ENCODE measurements at places on chromosomes 6 and 20.

DNA sequence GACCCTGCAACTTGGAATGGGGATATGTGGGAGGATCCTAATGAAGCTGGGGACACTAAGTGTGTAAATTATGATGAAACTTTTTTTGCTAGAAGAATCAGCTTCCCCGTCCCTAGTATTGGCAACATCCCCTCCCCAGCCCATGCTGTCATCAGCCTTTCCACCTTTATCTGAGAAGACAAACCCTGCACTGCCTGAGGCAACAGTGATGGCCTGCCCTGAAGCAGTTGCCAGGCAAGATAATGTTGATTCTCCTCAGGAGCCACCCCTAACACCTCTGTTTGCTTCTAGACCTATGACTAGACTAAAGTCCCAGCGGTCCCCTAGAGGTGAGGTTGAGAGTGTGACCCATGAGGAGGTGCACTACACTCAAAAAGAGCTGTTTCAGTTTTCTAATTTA is 27.1 kb downstream of the MICA start:
- DNase-seq, result no peak

DNA sequence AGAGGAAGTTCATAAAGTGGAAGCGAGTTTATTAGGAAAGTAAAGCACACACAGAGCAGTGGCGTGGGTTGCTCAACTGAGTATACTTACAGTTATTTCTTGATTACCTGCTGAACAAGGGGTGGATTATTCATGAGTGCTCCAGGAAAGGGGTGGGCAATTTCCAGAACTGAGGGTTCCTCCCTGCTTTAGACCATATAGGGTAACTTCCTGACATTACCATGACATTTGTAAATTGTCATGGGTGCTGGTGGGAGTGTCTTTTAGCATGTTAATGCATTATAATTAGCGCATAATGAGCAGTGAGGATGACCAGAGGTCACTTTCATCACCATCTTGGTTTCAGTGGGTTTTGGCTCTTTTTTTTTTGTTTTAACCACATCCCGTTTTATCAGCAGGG is 29.8 kb downstream of the PDYN start:
- DNase-seq, result no peak

DNA sequence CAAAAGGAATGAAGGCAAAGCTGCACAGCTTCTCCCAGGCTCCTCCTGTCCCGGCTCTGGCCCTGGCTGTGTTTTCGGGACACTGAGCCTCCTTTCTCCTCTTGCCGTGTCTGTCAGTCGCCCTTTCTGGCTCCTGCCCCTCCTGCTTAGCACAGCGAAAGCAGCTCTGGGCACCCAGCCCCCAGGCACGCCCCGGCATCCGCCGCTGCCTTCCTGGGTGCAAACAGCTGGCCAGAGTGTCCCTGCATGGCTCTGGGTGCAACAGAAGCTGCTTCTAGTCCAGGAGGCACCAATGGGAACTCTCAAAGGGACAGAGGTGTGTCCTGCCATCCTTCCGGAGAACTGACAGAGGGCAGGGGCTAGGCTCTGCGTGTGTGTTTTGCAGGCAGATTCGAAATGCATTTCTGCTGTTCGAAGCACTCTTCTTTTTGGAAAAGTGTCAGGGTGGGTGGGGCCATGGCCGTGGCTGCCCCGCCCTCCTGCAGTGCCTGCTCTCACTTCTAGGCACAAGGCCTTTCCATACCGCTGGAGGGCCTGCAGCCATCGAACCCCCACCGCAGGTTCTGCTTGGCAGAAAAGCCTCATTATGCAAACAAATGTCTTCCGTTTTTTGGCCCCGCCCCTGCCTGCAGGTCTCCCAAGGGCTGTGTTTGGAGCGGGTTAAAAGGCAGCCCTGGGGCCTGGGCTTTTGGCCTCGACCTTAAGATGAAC is 15.5 kb downstream of the COL9A3 start:
- DNase-seq, result peak; percentile 7

GRCh38 chr20:32614772-32615171 is 29.6 kb upstream of the NOL4L start:
- DNase-seq, result no peak

DNA sequence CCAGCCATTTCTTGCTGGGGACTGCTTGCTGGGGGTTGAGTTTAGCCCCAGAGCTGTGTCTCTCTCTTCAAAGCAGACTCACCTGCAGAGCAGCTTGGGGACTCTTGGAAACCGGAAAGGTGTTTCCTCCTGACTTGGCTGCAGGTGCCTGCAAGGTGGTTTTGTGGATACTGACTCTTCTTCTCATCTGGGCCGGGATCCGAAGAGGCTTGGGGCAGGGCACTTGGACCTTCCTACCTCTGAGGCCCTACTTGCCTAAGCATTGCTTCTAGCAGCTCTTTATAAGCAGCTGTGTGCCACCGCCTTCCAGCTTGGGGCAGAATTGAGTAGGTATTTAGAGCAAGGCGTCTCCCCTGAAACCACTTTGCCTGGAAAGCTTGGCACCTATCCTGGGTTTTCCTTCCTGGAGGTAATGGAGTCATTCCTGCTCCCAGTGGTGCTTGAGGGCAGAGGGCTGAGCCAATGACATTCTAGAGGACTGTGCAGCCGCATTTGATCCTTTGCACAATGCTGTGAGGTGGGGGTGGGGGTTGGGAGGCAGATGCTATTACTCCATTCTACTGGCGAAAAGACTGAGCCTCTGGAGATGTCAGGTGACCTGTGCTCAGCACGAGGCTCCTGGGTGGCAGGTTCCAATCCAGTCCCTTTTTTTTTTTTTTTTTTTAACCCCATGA is 3.4 kb upstream of the CTSZ start:
- no peak for DNase-seq

DNA sequence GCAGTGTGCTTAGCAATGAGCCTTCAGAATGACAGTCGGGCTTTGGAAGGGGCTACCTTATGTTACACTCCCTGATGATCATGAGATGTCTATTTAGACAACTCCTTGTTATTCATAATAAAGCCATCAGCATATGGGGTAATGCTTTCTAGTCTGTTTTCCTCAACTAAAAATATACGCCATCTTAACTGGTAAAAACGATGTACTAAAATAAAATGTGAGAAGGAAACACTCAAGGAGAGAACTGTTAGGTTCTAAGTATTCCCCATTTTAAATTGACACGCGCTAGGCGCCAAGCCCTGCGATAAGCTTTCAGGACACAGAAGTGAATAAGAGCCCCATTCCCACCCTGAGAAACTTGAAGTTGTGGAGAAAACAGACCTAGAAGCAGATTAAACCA is 43.6 kb downstream of the SOD2 start:
- no peak for DNase-seq

GRCh38 chr6:12527339-12527738 is 189.2 kb upstream of the PHACTR1 start:
- no peak for DNase-seq

DNA sequence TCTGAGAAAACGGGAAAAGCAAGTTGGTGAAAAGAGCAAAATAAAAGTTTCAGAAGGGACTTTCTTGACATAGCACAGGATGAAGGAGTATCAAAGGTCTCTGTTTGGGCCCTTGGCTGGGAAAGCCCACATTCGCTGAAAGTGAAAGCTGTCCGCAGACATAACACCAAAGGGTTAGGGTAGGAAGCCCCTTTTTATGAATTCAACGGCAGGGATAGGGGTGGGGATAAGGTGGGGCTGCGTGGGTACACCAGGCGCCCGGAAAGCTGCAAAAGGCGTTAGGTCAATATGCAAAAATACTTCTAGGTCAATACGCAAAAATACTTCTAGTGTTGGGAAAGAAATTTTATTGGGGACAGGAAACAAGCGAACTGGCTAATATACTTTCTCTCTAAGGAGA is 135.1 kb downstream of the OR2B2 start:
- no peak for DNase-seq

DNA sequence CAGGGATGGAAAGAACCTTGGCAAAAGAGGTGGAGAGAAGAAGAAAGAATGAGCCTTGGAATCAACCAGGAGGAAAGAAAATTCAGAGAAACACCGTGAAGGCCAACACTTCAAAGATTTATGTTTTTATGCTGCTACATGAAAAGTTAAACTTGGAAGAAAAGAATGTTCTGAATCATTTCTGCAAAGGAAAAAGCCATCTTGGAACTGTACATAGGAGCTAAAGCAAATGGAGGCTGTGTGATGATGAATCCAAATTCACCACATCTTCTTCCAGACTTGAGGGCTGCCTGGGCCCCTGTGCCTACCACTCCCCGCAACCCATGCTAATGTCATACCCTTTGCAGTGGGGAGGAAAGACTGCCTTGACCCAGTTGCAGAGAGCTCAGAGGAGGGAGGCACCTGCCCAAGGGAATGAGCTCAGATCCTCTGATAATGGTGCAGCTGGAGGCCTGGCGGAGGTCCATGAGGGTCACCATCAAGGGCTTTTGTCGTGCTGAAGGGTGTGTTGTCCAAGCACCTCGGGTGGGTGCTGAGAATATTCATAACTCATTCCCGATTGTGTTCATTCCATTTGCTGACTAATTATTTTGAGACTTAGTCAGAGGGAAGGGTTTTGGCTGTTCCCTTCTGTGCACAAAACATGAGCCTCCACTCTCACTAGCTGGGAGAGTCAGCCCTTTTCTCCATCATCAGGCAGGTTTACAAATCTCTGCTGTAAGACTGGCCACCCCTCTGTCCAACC is 245.8 kb upstream of the JAG1 start:
- no peak for DNase-seq

DNA sequence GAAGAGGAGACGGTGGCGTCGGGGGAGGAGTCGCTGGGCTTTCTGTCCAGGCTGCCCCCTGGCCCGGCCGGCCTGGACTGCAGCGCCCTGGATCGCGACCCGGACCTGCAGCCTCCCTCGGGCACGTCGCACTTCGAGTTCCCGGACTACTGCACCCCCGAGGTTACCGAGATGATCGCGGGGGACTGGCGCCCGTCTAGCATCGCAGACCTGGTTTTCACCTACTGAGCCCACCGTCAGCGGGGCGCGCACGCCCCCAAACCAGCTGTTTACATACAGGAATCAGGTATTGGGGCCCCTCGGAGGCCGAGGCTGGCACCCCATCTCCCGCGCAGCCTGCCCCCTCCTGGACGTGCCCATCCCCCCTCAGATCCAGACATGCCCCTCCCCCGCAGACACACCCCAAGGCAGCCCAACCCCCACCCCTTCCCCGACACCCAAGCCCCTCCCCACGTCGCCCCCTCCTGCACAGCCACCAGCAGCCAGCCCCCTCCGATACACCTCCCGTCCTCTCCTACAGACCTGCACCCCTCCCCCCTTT is 1.4 kb downstream of the SOX12 start:
- no peak for DNase-seq

GRCh38 chr6:118722829-118723813 is 71.7 kb upstream of the CEP85L start:
- DNase-seq, result no peak

DNA sequence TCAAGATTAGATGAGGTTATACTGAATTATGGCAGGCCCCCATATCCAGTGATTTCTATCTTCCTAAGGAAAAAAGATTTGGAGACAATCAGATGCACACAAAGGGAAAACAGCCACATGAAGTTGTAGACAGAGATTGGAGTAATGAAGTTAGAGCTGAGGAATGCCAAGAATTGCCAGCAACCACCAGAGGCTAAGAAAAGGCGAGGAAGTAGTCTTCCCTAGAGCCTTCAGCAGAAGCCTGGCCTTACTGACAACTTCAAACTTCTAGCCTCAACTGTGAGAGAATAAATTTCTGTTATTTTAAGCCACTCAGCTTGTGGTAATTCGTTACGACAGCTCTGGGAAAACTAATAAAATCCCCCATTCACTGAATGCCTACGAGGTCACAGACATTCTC is 473.9 kb downstream of the COL12A1 start:
- no peak for DNase-seq

DNA sequence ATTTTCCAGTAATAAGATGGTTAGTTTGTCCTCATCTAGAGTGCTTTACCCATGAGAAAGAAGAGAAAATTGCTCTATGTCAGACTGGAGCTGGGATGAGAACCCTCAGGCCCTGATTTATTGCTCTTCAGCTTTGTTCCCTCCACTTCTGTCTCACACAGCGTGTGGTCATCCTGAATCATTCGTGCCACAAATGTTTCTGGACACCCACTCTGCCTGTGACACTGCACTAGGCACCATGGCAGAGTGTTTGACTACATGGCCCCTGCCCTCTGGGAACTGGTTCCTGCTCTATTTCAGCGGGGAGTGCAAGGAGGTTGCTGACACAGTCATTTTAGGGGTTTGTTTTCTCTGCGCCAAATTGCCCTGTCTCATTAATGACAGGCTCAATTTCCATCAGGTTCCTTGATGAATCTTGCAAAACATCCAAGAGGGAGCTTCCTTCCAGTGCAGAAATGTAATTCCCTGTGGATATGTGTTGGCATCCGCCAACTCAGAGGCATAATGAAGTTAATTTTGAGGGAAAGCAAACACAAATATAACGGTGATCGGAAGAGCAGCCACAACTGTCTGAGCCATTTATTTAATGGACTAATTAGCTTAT is 207.5 kb downstream of the CLIC5 start:
- DNase-seq, result no peak

GRCh38 chr6:105943514-105943913 is 142.6 kb upstream of the PRDM1 start:
- DNase-seq, result no peak

GRCh38 chr6:53854843-53855567 is 60.2 kb downstream of the LRRC1 start:
- peak; percentile 33 for DNase-seq

- DNase-seq, result no peak
These were observed 241.8 kb downstream of the CLIC5 start for GRCh38 chr6:45773906-45774305.

- no peak for DNase-seq
These were observed 138.0 kb downstream of the SOX4 start for GRCh38 chr6:21731411-21732031.
